ENCODE measurements at places on chromosomes 11 and 22.

DNA sequence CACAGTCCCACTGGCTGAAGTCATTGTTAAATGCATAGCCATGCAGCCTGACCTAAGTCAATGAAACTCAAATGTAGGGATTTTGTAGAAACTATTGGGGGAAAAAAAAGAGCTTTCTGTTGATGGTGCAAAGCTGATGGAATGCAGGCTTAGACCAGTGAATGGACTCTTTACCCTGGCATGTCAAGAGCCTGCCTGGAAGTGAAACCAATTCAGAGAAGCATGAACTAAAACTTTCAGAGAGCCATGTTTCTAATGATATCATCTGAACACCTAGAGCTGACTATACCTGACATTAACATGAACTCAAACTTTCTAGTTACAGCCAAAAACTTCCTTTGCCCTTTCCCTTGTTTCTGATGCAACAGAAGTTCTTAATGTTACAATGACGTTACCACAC lies 89.0 kb downstream of the APIP start:
- no peak for DNase-seq

- DNase-seq: no peak
Observed at GRCh38 chr11:69251639-69252489, 42.1 kb upstream of the MYEOV start.

DNA sequence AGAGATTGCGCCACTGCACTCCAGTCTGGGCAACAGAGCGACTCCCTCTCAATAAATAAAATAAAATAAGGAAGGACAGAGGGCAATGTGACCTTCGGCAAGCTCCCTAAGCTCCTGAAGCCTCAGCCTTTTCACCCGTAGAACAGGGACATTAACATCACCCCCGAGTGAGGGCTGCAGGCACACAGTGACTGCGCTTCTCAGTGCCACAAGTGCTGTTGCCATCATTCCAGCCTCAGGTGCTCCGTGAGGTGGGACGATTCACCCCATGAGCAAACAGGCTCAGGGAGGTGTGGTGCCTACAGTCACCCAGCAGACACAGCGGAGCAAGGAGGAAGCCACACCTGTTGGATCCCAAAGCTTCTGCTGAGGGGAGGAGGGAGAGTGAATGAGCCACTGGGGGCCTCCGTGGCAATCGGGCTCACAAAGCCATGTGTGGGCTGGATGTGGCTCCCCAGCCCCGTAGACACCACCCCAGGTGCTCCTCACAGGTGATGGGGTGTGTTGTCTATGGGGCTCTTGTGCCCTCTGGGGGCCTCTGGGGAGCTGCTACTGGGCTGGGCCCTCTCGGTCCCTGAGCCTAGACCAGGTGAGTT lies 9.1 kb upstream of the TCF20 start:
- DNase-seq: no peak

DNA sequence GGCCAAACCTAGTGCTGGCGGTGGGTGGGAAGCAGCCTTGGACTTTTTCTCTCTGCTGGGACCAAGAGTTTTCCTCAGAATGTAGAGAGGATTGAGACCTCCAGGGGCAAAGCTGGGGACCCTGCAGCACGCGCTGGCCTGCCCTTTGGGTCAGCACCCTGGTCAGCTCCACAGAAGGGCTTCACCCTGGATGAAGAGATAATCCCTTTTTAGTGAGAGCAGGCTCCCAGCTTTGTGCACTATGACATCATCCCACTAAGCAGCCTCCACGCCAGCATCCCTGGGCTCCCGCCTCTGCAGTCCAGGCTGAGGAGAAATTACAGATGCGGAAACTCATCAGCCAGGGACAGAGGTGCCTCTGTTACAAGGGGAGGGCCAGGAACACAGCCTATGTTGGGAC lies 23.5 kb downstream of the DRICH1 start:
- no peak for DNase-seq

DNA sequence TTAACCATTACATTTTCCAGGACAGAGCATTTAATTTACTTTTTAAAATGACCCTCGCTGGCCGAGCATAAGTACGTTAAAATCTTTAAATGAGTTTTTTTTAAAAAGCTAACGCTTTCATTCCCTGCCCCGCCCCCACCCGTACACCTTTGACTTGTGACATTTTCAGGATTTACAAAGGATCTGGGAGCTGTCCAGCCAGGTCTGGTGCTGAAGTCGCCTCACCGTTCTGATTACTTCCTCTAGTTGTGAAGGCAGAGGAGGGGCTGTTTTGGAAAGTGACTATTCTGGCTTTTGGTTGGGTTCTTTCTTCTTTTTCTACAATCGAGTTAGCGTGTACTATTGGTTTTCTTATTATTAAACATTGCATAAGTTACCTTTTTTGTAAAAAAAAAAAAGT lies 2.9 kb downstream of the C11orf87 start:
- DNase-seq: peak; percentile 47

GRCh38 chr11:230431-230830 lies 5.7 kb downstream of the SIRT3 start:
- DNase-seq: no peak

GRCh38 chr11:8100605-8101004 lies 19.6 kb downstream of the TUB start:
- no peak for DNase-seq

DNA sequence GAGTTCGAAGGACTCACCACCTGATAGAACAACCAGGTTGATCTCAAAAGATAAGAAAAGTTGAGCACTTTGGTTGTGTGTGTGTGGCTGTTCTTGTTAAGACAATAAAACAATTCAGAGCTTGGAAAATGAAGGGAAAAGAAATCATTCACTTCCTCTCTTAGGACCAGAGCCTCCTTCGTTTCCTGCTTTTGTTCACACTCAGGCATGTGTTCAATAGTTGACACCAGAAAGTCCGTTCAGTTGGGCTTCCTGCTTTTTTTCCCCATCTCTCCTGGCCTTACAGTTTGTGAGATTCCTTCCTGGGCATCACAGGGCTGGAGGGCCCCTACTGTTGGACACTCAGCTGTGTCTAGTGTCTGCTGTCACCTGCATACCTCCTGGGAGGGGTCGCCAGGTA lies 48.0 kb downstream of the TSPAN18 start:
- DNase-seq: peak; percentile 8

DNA sequence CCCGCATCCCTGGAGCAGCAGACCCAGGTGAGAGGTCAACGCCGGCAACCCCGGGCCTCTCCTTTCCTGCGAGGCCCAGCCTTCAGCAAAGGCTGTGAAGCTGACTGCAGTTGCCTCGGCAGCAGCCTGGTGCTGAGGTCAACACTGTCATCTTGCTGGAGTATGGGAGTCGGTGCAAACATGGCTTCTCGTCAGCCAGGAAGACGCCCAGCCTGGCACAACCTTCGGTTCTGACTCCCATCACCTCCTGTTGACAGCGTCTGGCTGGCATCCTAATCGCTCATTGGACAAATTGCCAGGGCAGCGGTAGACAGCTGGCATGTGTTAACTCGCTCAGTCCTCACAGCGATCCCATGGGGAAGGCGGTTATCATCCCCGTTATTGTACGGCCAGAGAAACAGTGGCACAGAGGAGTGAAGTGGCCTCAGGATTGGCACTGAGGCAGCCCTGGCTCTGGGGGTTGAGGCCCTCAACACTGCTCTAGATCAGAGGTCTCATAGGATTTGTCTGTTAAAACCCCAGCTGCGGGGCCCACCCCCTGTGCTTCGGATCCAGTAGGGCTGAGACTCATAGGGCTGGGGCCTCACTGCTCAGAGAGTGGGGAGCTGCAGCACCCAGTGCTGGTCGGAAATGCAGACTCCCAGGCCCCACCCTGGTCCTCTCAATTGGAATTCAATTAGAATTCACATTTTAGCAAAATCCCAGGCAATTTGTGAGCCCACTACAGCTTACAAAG lies 39.3 kb upstream of the TP53I11 start:
- no peak for DNase-seq

- no peak for DNase-seq
Observed at GRCh38 chr11:93733474-93733873, 7.8 kb downstream of the TAF1D start.

- DNase-seq: peak; percentile 60
Observed at GRCh38 chr11:72482211-72482812, 48.0 kb upstream of the CLPB start.

GRCh38 chr22:27906241-27906640 lies 12.8 kb downstream of the PITPNB start:
- DNase-seq: no peak

- DNase-seq: no peak
Observed at GRCh38 chr11:38547462-38547861, 1949.4 kb upstream of the RAG2 start.

- DNase-seq: no peak
Observed at GRCh38 chr22:17332109-17332800, 37.0 kb upstream of the CECR2 start.

DNA sequence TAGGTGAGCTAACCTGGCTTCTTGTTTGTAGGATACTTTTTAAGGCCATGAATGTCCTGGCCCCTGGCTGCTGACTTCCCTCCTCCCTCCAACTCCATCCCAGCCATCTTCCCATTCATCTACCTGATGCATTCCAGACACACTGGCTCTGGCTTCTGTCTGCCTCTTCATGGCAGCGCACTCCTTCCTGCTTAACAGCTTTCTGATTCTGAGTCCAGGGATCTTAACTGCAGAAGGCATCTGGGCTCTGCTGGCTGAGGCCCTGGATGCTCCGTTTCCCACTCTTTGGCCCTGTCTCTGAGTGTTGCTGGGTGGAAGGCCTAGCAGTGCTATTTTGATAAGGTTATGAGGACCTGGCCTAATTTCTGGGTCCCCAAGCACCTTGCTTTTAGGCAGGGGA lies 1.8 kb upstream of the THY1 start:
- no peak for DNase-seq

DNA sequence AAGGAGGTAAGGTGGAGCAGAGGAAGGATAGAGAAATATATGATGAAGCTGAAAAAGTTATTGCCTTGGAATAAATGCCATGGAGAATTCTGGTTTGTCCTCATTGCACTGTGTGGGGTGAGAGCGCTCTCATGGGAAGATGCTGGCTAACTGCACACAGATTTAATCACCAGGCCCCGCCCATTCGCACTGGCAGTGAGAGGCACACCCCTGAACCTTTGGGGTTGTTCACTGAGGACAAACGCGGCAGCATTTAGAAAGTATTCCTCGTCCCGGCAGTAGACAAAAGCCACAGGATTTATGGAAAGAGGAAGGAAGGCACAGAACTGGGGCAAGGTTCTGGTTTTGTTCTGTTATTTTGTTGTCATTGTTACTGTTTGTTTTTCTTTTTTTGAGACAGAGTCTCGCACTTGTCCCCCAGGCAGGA lies 70.2 kb downstream of the MED15 start:
- DNase-seq: no peak

GRCh38 chr22:19128009-19128401 lies 3.1 kb upstream of the TSSK2 start:
- DNase-seq: no peak

DNA sequence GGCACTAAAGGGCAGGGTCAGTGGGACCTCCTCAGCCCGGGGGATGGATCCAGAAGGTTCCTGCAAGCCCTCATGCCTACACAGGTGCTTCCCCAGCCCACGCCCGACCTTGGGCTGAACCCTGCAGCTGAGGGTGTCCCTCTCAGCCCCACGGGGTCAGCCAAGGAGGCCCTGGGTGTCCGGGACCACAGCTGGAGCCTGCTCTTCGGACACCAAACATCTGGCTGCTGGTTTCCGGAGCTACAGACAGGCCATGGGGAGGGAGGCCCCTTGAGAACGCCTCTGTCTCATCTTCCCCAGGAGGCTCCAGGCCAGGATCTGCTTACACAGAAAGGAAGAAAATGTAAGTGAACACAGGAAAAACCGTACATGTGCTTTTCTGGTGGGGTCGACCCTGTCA lies 355.7 kb downstream of the MN1 start:
- no peak for DNase-seq

- no peak for DNase-seq
Observed at GRCh38 chr11:92332986-92333385, 108.4 kb downstream of the FAT3 start.

GRCh38 chr11:102705626-102706025 lies at the start of gene MMP27:
TSS of gene MMP27 (minus strand) at chr11:102705769. CDS start at chr11:102705714, 55 bp downstream.
- DNase-seq: no peak

DNA sequence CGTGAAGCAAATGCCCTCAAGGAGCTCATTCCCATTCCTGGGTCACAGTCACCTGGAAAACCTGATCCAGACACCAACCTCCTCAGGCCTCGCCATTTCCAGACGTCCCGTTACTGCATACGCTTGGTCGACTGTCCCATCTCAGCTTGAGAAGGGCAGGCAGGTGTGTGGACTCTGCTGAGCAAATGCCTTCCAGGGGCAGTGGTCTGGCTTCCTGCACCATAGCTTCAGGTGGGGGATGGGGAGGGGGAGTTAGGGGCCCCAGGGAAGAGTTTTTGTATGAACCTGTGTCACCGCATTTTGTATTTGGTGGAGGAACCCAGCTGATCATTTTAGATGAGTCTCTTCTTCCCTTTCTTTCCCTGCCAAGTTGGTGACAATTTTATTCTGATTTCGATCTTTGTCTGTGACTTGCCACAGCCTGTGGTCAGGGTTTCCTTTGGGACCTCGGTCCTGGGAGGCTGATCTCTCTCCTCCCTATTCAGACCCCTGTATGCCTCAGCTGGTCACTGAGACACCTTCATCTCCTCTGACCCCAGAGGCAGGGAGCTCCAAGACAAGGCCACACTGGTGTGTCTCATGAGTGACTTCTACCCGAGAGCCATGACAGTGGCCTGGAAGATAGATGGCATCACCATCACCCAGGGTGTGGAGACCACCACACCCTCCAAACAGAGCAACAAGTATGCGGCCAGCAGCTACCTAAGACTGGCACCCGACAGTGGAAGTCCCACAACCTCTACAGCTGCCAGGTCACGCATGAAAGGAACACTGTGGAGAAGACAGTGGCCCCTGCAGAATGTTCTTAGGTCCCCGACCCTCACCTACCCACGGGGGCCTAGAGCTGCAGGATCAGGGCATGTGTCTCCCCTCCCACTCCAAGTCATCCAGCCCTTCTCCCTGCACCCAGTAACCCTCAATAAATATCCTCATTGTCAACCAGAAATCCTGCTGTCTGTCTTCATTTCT lies 22.9 kb downstream of the IGLL5 start:
- DNase-seq: no peak

- DNase-seq: no peak
Observed at GRCh38 chr11:4903484-4903883, at the start of gene OR51A7. TSS of gene OR51A7 (plus strand) at chr11:4903783. CDS start at chr11:4907370, 3,587 bp downstream.

DNA sequence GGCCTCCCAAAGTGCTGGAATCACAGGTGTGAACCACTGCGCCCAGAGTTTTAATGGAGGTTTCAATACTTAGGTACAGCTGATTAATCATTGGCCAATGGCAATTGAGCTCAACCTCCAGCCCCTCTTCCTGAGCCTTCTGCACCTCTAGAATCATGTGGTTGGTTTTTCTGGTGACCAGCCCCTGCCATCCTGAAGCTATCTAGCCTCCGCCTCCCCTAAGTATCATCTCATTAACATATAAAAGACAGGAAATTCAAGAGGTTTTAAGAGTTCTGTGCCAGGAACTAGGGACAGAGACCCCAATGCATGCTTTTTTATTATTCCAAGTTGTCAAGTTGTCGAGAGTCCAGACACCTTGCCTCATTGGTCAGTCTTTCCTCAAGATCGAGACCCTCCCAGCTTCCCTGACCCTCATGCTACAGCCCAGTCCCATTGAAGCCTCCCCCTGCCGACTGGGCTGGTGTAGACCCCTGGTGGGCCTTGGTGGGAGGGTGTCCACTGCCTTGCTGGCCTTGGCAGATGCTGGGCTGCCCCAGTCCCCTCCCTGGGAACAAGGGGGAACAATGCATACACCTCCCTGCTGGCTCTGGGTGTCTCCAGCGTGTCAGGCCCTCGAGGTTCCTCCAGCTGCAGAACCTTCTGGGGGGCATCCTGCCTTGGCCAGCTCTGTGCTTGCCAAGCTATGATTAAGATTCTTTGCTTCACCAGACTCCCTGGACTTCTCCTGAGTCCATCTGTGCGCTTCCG lies 148.0 kb downstream of the CTTN start:
- DNase-seq: no peak

- no peak for DNase-seq
Observed at GRCh38 chr11:34637303-34637702, 16.4 kb downstream of the EHF start.

Data from activated naive CD4-positive, alpha-beta T cell treated with anti-CD3 and anti-CD28 coated beads, Interleukin-2, amount 10 ng/mL, durations not matched to agents 7 days and 5 days (primary cell).